ENCODE measurements at places on chromosomes 6 and 20. TPM values are rescaled to one million over a fixed set of nuclear protein-coding genes. Genes with fewer than 3 reads are reported as not detected.

GRCh38 chr6:41098366-41098765 is 25.6 kb downstream of the NFYA start:
- DNase-seq, result no peak
- H3K4me3 ChIP-seq, result no peak overlapping the region
- H3K27ac ChIP-seq, result peak overlapping the region; percentile 66
- no peaks in the 10 kb centered on the region for H3K27me3 ChIP-seq

- no peaks in the 10 kb centered on the region for H3K4me1 ChIP-seq
- no peak overlapping the region for H3K4me3 ChIP-seq
- DNase-seq, result no peak
- no peaks in the 10 kb centered on the region for H3K36me3 ChIP-seq
Observed at GRCh38 chr6:129748212-129748900, 38.4 kb upstream of the ARHGAP18 start.

DNA sequence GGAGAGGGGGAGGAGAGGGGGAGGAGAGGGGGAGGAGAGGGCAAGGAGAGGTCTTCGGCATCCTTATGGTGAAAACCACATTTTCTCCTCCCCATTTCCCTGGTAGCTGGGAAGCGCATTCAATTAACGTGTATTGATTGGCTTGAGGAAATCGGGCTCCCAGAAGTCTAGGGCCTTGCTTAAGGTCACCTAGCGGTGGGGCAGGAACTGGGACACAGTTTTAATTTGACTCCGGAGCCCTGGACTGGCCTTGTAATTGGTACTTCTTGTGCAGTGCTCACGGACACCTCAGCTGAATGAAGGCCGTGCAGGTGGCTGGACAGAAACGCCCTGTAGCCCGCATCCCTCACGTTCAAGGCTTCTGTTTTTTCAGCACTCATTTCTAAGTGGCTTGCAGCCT is 42.8 kb downstream of the CTCFL start:
- H3K27me3 ChIP-seq, result peaks cover 6% of the 10 kb centered on the region
- no peak overlapping the region for H3K4me3 ChIP-seq
- H3K36me3 ChIP-seq, result no peaks in the 10 kb centered on the region
- H3K27ac ChIP-seq, result no peak overlapping the region

GRCh38 chr20:49925901-49926454 is 10.2 kb upstream of the RNF114 start:
- H3K4me1 ChIP-seq, result no peaks in the 10 kb centered on the region
- H3K4me3 ChIP-seq, result no peak overlapping the region
- no peak overlapping the region for H3K27ac ChIP-seq
- no peaks in the 10 kb centered on the region for H3K27me3 ChIP-seq

The PLN gene
- not detected for polyA plus RNA-seq

The SIM1 gene
- not detected for polyA plus RNA-seq
